Fibroblast of skin of left quadriceps (primary cell): ENCODE measurements at places on chromosomes 5 and 9.

DNA sequence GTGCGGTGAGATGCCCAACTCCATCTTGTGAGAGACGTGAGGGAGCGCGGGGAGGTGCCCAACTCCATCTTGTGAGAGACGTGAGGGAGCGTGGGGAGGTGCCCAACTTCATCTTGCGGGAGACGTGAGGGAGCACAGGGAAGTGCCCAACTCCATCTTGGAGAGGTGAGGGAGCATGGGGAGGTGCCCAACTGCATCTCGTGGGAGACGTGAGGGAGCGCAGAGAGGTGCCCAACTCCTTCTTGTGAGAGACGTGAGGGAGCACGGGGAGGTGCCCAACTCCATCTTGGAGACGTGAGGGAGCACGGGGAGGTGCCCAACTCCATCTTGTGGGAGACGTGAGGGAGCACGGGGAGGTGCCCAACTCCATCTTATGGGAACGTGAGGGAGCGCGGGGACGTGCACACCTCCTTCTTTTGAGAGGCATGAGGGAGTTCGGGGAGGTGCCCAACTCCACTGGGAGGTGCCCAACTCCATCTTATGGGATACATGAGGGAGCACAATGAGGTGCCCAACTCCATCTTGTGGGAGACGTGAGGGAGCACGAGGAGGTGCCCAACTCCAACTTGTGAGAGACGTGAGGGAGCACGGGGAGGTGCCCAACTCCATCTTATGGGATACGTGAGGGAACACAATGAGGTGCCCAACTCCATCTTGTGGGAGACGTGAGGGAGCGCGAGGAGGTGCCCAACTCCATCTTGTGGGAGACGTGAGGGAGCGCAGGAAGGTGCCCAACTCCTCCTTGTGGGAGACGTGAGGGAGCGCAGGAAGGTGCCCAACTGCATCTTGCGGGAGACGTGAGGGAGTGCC lies 235.4 kb downstream of the CACNA1B start:
- DNase-seq: no peak

GRCh38 chr5:64811050-64811640 lies 42.4 kb downstream of the CWC27 start:
- DNase-seq: peak; percentile 37

- DNase-seq: no peak
Measured at GRCh38 chr9:93612796-93613154, 36.4 kb downstream of the PHF2 start.

DNA sequence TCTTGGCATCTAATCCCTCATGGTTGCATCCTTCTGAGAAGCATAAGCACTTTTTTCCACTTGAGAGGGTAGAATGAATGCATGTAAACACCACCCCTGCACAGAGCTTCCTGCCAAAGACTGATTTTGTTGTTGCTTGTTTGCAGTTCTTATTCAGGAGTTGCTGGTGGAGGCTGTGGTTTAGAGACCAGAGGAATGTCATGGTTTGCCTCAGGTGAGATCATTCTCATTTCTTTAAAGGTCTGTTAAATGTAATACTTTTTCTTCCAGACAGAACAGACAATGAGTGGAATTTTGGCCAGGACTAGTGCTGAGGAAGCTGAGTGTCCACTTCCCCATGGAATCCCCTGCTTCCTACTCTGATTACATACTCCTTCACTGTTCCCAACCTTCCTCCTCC lies 3.2 kb upstream of the TNC start:
- no peak for DNase-seq

DNA sequence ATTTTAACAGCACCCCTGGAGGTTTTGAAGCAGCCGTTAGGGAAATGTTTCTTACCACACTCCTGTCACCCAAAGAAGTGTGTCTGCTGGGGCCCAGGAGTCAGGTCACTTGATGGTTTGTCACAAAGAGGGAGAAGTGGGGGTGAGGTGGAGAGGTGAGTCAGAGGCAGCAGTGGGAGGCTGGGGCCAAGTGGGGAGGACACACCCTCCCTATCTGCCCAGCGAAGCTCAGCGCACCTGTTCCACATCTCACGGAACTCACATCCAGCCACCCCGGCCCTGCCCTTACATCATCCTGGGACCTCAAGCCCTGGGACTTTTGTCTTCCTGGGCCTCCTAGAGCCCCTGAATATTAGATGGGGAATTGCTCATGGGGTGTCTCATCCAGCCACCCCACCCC lies 171.1 kb upstream of the SMIM23 start:
- DNase-seq: no peak

- no peak for DNase-seq
Measured at GRCh38 chr9:129619787-129620668, 873 bp downstream of the C9orf50 start.

- DNase-seq: no peak
Measured at GRCh38 chr9:131610231-131610761, 65.0 kb downstream of the PRRT1B start.
